ENCODE measurements at places on chromosomes 6 and 20. TPM values are rescaled to one million over a fixed set of nuclear protein-coding genes. Genes with fewer than 3 reads are reported as not detected.

DNA sequence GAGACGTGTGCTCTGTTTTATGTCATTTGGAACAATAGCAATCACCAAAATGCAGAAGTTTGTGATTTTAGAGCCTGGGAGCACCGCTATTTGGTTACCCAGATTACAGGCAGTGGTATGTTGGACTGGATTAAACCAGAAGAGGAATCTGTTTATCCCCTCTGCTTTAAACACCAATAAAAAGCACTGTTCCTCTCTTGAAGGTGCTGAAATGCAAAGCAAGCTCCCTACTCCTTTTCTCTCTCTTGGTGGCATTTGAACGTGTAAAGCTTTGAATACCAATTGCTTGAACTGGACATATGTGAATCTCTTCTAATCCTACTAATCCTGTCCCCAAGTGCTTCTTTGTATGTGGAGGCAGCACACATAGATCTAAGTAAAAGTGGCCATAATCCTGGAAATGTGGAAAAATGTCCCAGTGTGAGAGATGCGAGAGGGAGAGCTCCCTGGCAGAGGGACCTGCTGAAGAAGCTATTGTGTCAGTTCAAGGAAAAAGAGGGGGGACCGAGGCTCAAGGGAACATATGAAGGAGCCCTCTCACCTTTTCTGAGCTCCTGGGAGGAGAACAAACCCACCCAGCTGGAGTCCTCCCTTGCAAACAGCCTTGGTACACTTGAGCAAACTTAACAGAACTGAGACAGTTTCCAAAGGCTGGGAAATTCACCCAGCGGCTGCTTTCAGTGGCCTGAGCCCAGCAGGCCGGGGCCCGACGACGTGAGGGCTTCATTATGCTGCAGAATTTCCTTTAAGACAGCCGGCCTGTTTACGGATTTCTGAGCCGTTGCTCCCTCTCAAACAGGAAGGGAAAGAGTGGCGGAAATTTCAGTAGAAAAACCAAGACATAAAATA, 18.8 kb upstream of the OLIG3 start:
- DNase-seq, result no peak

GRCh38 chr20:53889411-53890148, 180.8 kb downstream of the BCAS1 start:
- no peak for DNase-seq

- DNase-seq, result peak; percentile 72
Observed at GRCh38 chr6:53544470-53545308, at the start of gene GCLC. Gene GCLC (minus strand): TSS chr6:53545101. CDS start chr6:53544645, 456 bp downstream.

Gene RIN2
- total RNA-seq, result 20.8 TPM

GRCh38 chr6:84453499-84453898, 226.1 kb upstream of the CEP162 start:
- DNase-seq, result no peak

- DNase-seq, result no peak
Observed at GRCh38 chr6:56456785-56457184, 185.9 kb downstream of the DST start.
